ENCODE measurements at places on chromosomes 2 and 18. TPM values are rescaled to one million over a fixed set of nuclear protein-coding genes. Genes with fewer than 3 reads are reported as not detected.

The HRH4 gene
- polyA plus RNA-seq = 0.09 TPM

The TNFRSF11A gene
- 3.2 TPM for polyA plus RNA-seq

The CXCR2 gene
- not detected for polyA plus RNA-seq

The NT5C1B gene
- 0.19 TPM for polyA plus RNA-seq

The CFLAR gene
- 40.3 TPM for polyA plus RNA-seq

The SCG2 gene
- 0.14 TPM for polyA plus RNA-seq

The PLB1 gene
- not detected for polyA plus RNA-seq

The UPP2 gene
- not detected for polyA plus RNA-seq

The TRABD2A gene
- 0.45 TPM for polyA plus RNA-seq

The CDKL4 gene
- 0.66 TPM for polyA plus RNA-seq

The OTOF gene
- polyA plus RNA-seq = 18.4 TPM

The NEU2 gene
- polyA plus RNA-seq = not detected

The MEP1B gene
- polyA plus RNA-seq = 0.11 TPM

The TUBA3E gene
- not detected for polyA plus RNA-seq

The KLHL29 gene
- polyA plus RNA-seq = 8.5 TPM

The ARHGAP28 gene
- polyA plus RNA-seq = 48.5 TPM

The ACADL gene
- polyA plus RNA-seq = 13.3 TPM

The DTNA gene
- polyA plus RNA-seq = 113 TPM

The HDHD2 gene
- 23.8 TPM for polyA plus RNA-seq

The EFEMP1 gene
- 74.2 TPM for polyA plus RNA-seq

The SMAD4 gene
- 104 TPM for polyA plus RNA-seq

The MAPK4 gene
- polyA plus RNA-seq = 9.8 TPM

The LYPD6B gene
- 0.16 TPM for polyA plus RNA-seq

The HIBCH gene
- polyA plus RNA-seq = 31.3 TPM

The SLC8A1 gene
- polyA plus RNA-seq = 7.6 TPM

The MOGAT1 gene
- not detected for polyA plus RNA-seq

The CLEC4F gene
- 0.33 TPM for polyA plus RNA-seq

The SERPINB3 gene
- polyA plus RNA-seq = 2.7 TPM

The CIDEA gene
- polyA plus RNA-seq = 0.30 TPM

The IRS1 gene
- polyA plus RNA-seq = 18.1 TPM

The NCKAP1 gene
- polyA plus RNA-seq = not detected

Data from muscle of arm (tissue), 14 donors.